ENCODE measurements at places on chromosomes 4 and X.

DNA sequence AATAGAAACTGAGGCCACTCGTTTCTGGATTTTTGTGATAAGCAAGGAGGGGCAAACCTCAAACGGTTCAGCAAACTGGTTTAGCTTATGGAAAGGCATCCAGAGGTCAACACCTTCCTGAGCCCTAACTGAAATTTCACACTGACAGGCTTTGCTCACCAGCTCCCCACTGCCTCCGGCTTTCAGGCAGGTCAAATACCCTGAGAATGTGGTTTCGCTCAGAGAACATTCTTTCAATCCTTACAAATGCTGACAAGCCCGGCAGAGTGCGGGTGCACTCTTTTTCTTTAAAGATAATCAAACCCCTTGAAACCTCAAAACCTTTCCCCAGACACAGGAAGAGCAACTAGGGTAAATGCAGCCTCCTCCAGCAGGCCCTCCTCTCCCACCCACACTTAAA, 41.5 kb downstream of the CD40LG start:
- no peak for DNase-seq

GRCh38 chr4:152073351-152074087, 312.7 kb upstream of the GATB start:
- DNase-seq, result no peak

DNA sequence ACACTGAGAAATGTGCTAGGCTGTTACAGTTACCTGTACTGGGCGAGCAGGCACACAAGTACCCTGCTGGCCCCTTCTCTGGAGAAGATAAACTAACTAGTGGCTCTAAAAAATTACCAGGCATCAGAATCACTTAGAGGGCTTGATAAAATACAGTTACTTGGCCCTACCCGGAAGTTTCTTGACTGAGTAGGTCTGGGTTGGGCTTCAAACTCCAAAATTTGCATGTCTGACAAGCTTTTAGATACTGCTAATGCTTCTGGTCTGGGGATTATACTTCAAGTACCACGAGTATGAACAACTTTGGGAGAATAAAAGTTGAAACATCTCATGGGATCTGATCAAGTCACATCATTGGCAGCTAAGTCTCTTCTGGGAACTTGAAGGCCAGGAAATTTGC, 30.8 kb downstream of the CEP135 start:
- DNase-seq, result no peak

DNA sequence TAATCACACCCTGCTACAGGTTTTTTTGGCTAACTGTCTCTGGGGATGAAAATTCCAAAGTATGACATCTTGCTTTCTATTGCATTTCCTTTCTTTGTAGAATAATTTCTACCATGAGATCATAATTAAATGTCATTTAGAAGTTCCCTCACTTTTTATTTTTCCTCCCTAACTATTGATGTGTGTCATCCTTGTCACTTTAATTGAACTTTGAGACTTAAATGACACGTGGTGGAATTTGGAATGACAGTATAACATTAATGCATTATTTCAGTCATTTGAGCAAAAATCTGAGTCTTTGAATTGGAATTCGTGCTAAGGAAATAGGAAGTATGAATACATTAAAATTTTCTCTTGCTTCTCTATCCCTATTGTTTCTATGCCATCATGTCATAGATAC, 745.4 kb downstream of the PDHA2 start:
- no peak for DNase-seq

DNA sequence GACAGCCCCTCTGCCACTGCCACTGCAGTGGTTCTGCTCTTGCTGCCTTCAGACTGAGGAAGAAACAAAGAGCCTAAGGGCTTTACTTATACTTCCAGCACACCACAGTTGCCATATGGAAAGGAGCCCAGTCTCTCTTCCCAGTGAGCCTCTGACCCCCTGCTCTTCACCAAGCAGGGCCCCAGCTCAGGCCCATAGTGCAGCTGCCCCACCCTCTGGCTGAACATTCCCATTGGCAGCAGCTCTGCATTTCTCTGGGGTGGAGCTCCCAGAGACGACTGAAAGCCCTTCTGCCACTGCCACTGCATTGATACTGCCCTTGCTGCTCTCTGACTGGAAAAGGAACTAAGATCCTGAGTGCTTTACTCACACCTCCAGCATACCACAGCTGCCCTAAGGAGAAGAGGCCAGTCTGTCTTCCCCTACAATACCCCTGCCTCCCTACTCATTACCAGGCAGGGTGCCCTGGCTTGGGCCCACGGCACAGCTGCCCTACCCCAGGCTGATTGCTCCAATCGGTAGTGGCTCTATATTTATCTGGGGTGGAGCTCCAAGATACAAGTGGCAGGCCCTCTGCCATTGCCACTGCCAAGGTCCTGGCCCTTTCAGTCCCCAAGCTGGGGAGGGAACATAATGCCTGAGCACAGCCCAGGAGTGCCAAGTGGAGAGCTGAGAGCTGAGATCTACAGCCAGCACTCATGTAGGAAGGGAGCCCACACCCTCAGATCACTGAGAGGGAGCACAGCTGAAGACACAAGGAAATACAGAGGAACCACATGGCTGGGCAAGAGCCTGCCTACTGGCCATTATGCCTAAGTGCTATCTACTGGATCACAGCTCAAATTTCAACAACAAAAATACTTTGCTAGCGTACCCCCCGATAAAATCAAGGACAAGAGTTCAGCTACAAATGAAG, 36.0 kb downstream of the AWAT2 start:
- DNase-seq, result no peak

GRCh38 chrX:24002792-24003191, 24.2 kb downstream of the KLHL15 start:
- no peak for DNase-seq

Data from T-helper 17 cell (primary cell).